Vagina (tissue), 2 donors: ENCODE measurements at places on chromosomes 11 and 22.

DNA sequence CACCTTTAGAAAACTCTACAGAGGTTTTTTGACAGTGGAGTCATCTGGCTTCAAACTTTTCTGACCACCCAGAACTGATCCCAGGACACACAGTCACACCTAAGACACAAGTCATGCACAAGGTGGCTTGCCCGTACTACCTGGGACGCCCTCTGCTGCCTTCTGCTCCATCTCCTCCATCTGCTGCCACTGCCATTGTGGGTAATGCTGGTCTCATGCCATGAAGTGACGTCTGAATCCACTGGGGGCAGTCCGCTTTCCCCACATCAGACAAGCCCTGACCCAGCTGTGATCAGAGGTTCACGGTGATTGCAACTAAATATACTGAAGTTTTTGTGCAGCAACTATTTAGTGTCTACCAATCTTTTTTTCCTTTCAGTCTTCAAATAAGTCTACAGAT, 5.4 kb upstream of the NDUFS8 start:
- H3K27ac ChIP-seq = no peak overlapping the region
- peaks cover 12% of the 10 kb centered on the region for H3K4me1 ChIP-seq
- H3K4me3 ChIP-seq = no peak overlapping the region
- H3K36me3 ChIP-seq = peaks cover 15% of the 10 kb centered on the region
- no peak for DNase-seq

DNA sequence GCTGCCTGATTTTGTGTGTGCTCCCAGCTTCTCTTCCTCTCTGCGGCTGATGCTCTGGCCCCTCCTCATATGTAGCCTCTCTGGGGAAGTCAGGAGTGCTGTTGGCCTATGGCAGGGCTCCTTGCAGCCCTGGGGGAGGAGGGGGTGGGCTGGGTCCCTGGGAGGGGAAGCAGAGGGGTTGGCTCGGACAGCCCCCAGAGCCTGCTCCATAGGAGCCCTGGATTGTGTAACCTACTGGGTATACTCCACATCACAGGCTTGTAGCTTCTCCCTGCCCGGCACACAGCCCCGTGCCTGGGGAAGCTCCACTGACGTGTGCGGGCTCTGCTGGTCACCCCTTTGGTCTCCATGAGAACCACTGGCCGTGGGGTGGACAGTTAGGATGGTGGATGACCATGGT, 113.8 kb downstream of the ST3GAL4 start:
- H3K4me1 ChIP-seq = peaks cover 4% of the 10 kb centered on the region
- no peak overlapping the region for H3K4me3 ChIP-seq
- no peak for DNase-seq
- H3K27me3 ChIP-seq = no peaks in the 10 kb centered on the region
- H3K36me3 ChIP-seq = no peaks in the 10 kb centered on the region
- H3K27ac ChIP-seq = no peak overlapping the region

DNA sequence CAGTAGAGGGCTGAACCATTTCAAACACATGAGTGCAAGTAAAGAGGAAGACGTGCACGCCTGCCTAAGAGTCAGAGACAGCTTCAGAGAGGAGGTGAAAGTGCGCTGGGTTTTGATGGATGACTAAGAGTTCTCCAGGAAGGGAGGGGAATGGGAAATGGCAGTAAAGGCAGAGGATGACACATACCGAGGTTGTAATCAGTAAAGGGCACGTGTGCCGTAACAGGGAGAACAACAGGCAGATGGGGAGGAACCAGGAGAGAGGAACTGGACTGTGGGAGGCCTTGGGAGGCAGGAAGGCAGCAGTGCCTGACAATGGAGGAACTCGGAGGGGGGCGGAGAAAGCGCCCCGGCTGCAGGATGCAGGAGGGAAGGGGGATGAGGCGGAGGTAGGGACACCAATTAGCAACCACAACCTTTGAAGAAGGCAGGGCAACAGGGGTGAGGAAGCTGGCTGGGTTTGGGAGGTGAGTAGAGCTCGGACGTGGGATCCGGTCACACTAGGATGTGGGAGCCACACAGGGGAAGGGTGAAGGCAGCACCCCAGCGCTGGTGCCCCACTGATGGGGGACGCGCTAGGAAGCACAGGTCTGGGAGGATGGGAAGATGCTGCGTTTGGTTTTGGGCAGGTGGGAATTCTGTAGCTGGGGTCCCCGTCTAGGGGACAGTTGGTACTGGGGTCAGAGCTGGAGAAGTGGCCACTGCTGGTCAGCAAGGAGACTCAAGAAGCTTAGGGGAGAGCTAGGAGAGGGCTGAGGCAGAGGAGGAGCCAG, 67.4 kb downstream of the SCUBE1 start:
- no peak for DNase-seq
- H3K4me1 ChIP-seq = no peaks in the 10 kb centered on the region
- no peaks in the 10 kb centered on the region for H3K36me3 ChIP-seq
- H3K27me3 ChIP-seq = no peaks in the 10 kb centered on the region
- no peak overlapping the region for H3K4me3 ChIP-seq

- H3K4me3 ChIP-seq = no peak overlapping the region
- no peak overlapping the region for H3K27ac ChIP-seq
- H3K27me3 ChIP-seq = no peaks in the 10 kb centered on the region
- H3K4me1 ChIP-seq = peaks cover 33% of the 10 kb centered on the region
Measured at GRCh38 chr22:39289533-39289932, 29.9 kb downstream of the RPL3 start.

GRCh38 chr11:118838905-118839553, 44.7 kb upstream of the CXCR5 start:
- no peak overlapping the region for H3K27ac ChIP-seq
- no peaks in the 10 kb centered on the region for H3K36me3 ChIP-seq
- no peak overlapping the region for H3K4me3 ChIP-seq
- H3K27me3 ChIP-seq = no peaks in the 10 kb centered on the region
- no peaks in the 10 kb centered on the region for H3K4me1 ChIP-seq

- no peak overlapping the region for H3K4me3 ChIP-seq
- no peaks in the 10 kb centered on the region for H3K4me1 ChIP-seq
- no peak overlapping the region for H3K27ac ChIP-seq
Measured at GRCh38 chr11:72552399-72552910, 118.1 kb upstream of the CLPB start.

- H3K4me3 ChIP-seq = no peak overlapping the region
- peaks cover 12% of the 10 kb centered on the region for H3K4me1 ChIP-seq
- H3K27me3 ChIP-seq = no peaks in the 10 kb centered on the region
- DNase-seq = no peak
- no peak overlapping the region for H3K27ac ChIP-seq
Measured at GRCh38 chr11:34150494-34151151, 45.2 kb downstream of the NAT10 start.

DNA sequence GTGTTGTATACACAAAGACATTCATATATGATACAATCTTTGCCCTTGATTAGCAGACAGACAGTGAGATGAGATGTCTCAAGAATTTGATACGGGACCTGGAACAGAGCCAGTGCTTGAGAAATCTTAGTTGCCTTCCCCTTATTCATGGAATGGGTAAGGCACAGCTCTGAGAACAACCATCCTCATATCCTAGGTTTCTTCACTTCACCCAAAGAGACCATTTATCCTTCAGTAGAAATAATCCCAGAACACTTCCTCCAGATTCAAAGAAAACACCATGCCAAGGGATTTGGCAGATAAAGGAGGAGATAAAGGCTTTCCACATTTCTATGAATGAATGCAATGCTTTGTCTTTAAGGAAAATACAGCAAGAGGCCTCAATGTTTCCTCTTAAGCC, 8.8 kb upstream of the IZUMO1R start:
- H3K36me3 ChIP-seq = no peaks in the 10 kb centered on the region
- no peaks in the 10 kb centered on the region for H3K27me3 ChIP-seq
- DNase-seq = no peak
- no peak overlapping the region for H3K4me3 ChIP-seq

GRCh38 chr11:1937616-1938342, 9.4 kb upstream of the MRPL23 start:
- H3K27me3 ChIP-seq = no peaks in the 10 kb centered on the region
- no peak overlapping the region for H3K4me3 ChIP-seq
- peaks cover 11% of the 10 kb centered on the region for H3K4me1 ChIP-seq
- no peaks in the 10 kb centered on the region for H3K36me3 ChIP-seq

DNA sequence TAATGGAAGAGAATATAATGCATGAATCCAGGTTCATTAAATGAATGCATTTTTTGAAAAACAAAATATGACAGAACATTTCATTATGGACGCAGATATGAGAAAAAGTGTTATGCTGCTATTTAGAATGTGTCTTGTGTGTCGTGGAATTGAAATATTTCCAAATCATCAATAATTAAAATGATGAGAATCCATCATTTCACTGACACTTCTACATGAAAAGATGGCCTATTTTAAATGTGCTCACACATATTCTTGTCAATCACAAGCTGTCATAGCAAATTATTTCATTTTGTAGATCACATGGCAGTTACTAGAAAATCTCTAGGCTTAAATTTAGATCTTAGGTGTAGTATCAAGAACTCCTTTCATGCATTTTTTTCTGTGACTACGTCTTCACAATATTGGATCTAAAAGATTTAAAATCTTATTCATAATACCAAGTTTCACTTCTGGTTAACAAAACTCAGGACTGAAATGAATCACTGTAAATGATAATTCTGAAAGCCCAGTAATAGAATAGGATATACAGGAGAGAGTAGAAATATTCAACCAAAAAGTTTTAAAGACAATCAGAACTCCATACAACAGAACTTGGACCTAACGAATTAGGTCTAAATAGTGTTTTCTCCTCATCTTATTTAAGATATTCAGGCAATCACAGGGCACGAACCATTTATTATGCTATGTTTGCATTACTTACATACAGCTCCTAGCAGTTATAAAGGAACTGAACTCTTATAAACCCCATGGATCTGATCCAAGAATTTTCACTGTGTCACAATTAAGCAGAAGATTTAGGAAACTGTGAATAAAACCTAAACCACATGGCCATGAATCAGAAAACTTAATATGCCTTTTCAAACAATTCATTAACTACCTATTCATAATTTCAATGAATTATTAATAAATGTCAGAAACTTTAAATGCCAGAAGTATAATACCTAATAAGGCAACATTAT, 67.7 kb downstream of the DCDC1 start:
- no peaks in the 10 kb centered on the region for H3K4me1 ChIP-seq
- no peaks in the 10 kb centered on the region for H3K36me3 ChIP-seq
- no peak overlapping the region for H3K4me3 ChIP-seq
- DNase-seq = no peak
- no peak overlapping the region for H3K27ac ChIP-seq

DNA sequence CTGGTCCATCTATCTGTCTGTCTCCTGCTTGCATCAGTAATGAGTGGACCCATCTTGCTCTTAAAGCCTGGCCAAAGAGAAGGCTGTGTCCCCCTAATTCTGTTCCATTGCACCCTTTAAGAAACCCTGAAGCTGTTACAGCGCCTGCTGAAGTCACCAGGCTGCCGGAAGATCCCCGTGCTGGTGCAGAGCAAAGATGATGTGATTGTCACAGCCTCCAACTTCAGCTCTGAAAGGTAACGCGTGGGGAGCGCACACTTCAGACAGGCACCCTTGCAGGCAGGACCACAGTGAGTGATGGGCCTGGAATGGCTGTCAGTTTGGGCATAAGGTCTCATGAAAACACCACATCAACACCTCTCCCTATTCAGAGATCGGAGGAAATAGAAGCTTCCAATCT, 18.4 kb downstream of the GTPBP1 start:
- H3K27me3 ChIP-seq = no peaks in the 10 kb centered on the region
- no peak overlapping the region for H3K27ac ChIP-seq
- peaks cover 83% of the 10 kb centered on the region for H3K36me3 ChIP-seq
- peaks cover under 1% of the 10 kb centered on the region for H3K4me1 ChIP-seq
- no peak for DNase-seq
- H3K4me3 ChIP-seq = no peak overlapping the region

- H3K4me1 ChIP-seq = peaks cover 33% of the 10 kb centered on the region
- H3K27me3 ChIP-seq = peaks cover under 1% of the 10 kb centered on the region
- no peaks in the 10 kb centered on the region for H3K36me3 ChIP-seq
- H3K27ac ChIP-seq = peak overlapping the region; percentile 81
Measured at GRCh38 chr11:16604794-16605388, 133.6 kb upstream of the C11orf58 start.

DNA sequence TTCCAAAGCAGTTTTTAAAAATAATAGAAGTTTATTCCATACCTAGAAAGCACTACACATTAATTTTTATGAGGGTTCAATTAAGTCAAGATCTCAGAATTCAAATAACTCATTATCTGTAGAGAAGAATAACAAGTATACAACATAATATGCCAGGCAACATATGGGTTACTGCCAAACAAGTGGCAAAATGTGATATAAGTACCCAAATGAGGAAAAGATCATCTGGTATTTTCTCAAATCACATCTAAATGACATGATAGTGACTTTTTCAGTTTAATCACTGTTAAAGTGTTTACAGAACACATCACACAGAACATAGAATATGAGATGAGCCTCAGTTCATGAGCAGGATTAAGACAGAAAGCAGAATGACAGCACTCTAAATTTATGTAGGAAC, 123.3 kb downstream of the FCHSD2 start:
- H3K36me3 ChIP-seq = no peaks in the 10 kb centered on the region
- DNase-seq = no peak
- no peak overlapping the region for H3K27ac ChIP-seq
- H3K27me3 ChIP-seq = no peaks in the 10 kb centered on the region

DNA sequence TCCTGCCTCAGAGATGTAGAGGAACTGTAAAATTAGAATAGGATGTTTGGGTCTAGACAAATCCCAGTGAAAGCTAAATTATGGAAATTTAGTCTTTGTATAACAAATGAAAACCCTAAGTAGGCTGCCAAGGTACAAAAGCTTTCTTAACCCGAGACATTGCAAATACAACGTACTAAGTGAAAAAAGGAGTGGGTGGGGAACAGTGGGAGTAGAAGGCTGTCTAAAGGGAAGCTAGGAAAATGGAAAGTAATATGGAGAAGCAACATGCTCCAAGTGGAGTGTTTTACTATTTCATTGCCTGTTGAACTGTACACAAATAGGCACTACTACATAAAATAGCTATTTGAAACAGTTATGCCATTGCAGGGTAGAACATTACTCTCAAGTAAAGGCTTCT, 6.8 kb upstream of the LIN7C start:
- no peaks in the 10 kb centered on the region for H3K36me3 ChIP-seq
- H3K4me1 ChIP-seq = no peaks in the 10 kb centered on the region
- H3K27ac ChIP-seq = no peak overlapping the region
- H3K4me3 ChIP-seq = no peak overlapping the region

GRCh38 chr11:69554849-69555248, 73.4 kb downstream of the LINC01488 start:
- H3K27ac ChIP-seq = no peak overlapping the region
- no peak overlapping the region for H3K4me3 ChIP-seq
- H3K27me3 ChIP-seq = no peaks in the 10 kb centered on the region
- DNase-seq = no peak

- no peaks in the 10 kb centered on the region for H3K36me3 ChIP-seq
- no peak overlapping the region for H3K4me3 ChIP-seq
- no peaks in the 10 kb centered on the region for H3K4me1 ChIP-seq
- no peaks in the 10 kb centered on the region for H3K27me3 ChIP-seq
- no peak for DNase-seq
Measured at GRCh38 chr11:109892321-109892794, 200.8 kb upstream of the ZC3H12C start.

DNA sequence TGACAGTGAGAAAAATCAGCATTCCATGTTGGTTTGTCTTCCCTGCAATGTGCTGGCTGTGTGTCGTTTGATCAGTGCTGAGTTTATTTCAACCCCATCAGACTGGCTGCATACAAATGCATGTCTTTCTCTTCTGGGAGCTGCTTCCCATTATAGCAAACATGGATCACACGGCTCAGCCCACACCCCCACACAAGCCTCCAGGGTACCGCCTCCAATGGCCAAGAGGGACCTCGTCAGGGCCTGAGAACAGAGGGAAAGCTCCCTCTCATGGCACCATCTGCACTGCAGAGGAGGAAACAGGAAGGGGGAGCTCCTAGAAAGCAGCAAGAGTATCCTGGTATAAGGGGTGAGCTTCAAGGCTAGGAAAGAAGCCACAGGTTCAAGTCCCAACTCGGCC, 214.2 kb downstream of the LARGE1 start:
- H3K4me1 ChIP-seq = no peaks in the 10 kb centered on the region
- no peak overlapping the region for H3K4me3 ChIP-seq
- no peak for DNase-seq
- H3K27me3 ChIP-seq = no peaks in the 10 kb centered on the region
